Brain (organoid and tissue), 16 donors: ENCODE measurements at places on chromosomes 11 and 22.
A peak's percentile ranks its signal among the peaks of the same experiment; 100 is the strongest.

DNA sequence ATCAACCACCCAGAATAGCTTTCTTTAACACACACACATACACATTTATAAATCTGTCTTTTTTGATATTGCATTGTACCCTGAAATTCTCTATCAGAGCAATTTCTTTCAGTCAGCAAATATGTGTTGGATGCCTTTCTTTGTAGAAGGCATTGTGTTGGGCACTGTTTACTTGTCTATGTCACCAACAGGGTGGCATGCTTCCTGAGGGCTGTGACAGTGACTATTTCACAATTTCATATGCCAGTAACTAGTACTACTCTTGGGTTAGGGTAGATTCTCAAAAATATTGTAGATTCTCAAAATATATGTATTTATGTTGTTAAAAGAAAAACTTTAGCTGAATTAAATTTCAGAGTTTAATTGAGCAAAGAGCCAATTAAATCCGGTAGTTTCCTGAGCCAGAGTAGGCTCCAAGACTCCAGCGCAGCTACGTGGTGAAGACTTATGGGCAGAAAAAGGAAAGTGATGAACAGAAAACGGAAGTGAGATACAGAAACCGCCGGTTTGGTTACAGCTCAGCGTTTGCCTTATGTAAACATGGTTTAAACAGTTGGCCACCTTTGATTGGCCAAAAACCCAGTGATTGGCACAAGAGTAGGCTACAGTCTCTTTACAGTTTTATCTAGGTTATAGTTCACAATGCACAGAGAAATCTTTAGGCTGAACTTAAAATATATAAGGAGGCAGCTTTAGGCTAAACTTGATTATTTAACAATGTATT lies 723.3 kb downstream of the NTM start:
- DNase-seq = no peak

DNA sequence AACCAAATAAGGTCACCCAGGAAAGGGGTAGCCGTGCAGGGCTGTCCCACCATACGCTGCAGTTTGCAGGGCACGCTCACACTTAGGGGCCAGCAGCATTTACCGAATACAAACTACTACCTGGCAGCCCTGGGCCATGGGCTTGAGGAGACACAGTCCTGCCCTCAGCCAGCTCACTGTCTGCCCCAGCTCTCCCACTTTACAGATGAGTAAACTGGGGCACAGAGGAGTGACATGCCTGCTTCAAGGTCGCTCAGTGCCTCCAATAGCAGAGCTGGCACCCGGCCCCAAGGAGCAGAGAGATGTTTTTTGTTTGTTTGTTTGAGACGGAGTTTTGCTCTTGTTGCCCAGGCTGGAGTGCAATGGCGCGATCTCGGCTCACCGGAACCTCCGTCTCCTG lies 2.8 kb downstream of the FADS3 start:
- DNase-seq = no peak

DNA sequence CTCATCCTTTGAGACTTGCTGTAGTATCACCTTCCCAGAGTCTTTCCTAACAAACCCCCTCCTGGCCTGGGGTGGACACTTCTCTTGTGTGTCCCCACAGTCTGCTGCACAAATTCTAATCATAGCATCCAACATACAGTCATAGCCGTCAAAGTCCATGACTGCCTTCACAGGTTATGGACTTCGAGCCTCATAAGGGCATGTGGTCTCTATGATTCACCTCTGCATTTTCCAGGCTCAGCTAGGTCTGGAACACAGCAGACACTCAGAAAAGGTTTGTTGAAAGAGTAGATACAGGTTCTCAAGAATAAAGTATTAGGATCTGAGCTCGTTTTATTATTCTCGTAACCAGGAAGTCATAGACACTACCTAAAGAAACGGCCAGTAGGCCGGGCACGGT lies 13.2 kb upstream of the SCUBE2 start:
- no peak for DNase-seq

DNA sequence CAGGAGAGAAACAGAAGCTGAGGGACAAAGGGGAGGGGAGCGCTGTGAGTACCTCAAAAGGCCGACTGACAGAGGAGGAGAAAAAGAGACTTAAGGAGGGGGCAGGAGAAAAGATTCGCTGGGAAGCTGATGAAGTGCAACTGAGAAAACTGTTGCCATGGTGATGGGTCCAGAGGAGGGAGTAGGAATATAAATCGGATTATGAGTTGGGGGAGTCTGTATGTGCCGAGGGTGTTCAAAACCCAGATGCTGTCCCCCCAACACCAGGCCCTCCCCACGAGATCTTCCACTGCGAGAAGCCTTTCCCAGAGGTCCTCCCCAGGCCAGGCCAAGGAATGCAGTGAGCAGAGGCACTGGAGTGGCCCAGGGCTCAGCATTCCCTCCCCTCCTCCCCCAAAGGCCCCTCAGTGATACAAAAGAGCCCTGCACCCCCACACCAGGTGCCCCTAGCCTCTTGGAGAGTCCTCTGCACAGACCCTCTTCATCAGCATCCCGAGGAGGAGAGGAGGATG lies 13.7 kb upstream of the BCL9L start:
- DNase-seq = peak; percentile 89

GRCh38 chr11:103338621-103339484 lies 229.6 kb downstream of the DYNC2H1 start:
- no peak for DNase-seq

DNA sequence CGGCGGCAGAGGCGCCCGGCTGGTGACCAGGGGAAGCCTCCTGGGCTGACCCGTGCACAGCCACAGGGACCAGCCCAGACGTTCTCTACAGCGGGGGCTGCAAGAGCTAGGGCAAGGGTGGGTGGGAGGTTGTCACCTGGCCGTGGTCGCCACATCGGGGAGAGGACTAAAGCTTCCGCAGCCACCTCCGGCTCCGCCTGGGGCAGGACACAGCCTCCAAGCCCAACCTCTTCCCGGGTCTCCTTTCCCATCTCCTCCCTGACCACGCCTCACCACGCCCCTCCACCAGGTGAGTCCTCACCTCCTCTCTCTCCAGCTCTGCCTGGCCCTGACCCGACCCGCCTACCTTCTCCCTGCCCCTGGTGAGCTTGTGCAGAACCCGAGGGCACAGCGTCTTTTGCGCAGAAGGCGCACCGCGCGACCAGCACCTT lies 75.9 kb upstream of the LMO1 start:
- DNase-seq = no peak

GRCh38 chr11:22432291-22433093 lies 94.3 kb downstream of the SLC17A6 start:
- peak; percentile 98 for DNase-seq
